ENCODE measurements at places on chromosomes 12 and 14. TPM values are rescaled to one million over a fixed set of nuclear protein-coding genes. Genes with fewer than 3 reads are reported as not detected.

The ADAM21 gene
- total RNA-seq = 0.88 TPM

The MYF6 gene
- not detected for total RNA-seq

The C1S gene
- 88.1 TPM for total RNA-seq

The TMEM253 gene
- total RNA-seq = 0.47 TPM

The KCNK10 gene
- 0.02 TPM for total RNA-seq

The OASL gene
- 9.2 TPM for total RNA-seq

The CLMN gene
- total RNA-seq = 3.7 TPM

The MYF5 gene
- not detected for total RNA-seq

The SOX5 gene
- total RNA-seq = 2.5 TPM

The PLCZ1 gene
- total RNA-seq = not detected

The HOXC12 gene
- total RNA-seq = not detected

The KRT6C gene
- total RNA-seq = not detected

The SERPINA10 gene
- not detected for total RNA-seq

The PTGER2 gene
- total RNA-seq = 5.7 TPM

The CLEC2A gene
- not detected for total RNA-seq

The ZDHHC22 gene
- not detected for total RNA-seq

The NEUROD4 gene
- not detected for total RNA-seq

The CCDC175 gene
- not detected for total RNA-seq

The ATP23 gene
- total RNA-seq = 30.0 TPM

The DIO3 gene
- not detected for total RNA-seq

The TEX22 gene
- total RNA-seq = 0.04 TPM

The RPL10L gene
- total RNA-seq = not detected

The HHIPL1 gene
- total RNA-seq = 0.14 TPM

The AJUBA gene
- total RNA-seq = 25.9 TPM

The RTL1 gene
- 0.58 TPM for total RNA-seq

The KRT83 gene
- not detected for total RNA-seq

The LRP6 gene
- total RNA-seq = 19.0 TPM

The TAS2R10 gene
- not detected for total RNA-seq

The CCDC60 gene
- total RNA-seq = not detected

The KLRC2 gene
- total RNA-seq = not detected

The CDCA3 gene
- total RNA-seq = 75.3 TPM
